ENCODE measurements at places on chromosomes 4 and X.

DNA sequence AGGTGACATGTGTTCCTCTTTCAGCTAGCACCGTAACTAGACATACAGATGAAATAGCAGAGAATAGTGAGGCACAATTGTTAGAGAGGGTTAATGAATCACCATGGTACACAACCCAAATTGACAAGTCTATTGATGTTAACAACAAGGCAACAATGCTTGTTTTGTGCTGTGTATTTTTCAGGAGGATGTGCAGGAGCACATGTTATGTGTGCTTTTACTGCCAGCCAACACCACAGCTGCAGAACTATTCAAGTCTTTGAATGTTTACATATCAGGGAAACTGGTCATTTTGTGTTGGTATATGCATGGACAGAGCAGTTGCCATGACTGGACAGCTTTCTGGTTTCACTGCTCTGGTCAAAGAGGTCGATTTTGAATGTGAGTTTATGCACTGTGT is 32.8 kb downstream of the STBD1 start:
- no peak for DNase-seq

- DNase-seq = no peak
Observed at GRCh38 chr4:41256131-41256739, 493 bp upstream of the UCHL1 start.

DNA sequence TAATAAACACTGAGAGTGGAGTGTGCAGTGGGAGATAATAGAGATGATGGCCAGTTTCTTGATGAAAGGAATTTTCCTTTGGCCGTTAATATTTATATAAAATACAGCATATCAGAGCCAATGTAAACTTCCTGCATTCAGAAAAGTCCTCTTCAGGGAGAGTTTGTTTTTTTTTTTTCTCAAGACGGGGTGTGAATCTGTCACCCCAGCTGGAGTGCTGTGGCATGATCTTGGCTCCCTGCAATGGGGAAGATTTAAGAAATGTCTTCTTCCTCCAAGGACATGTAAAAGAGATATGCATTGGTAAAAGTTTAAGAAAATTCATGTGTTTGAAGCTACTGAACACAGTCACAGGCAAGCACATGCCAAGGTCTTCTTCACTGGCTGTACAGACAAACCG is 25.4 kb upstream of the TBC1D9 start:
- no peak for DNase-seq

GRCh38 chr4:4726051-4726450 is 133.4 kb upstream of the MSX1 start:
- DNase-seq = no peak

DNA sequence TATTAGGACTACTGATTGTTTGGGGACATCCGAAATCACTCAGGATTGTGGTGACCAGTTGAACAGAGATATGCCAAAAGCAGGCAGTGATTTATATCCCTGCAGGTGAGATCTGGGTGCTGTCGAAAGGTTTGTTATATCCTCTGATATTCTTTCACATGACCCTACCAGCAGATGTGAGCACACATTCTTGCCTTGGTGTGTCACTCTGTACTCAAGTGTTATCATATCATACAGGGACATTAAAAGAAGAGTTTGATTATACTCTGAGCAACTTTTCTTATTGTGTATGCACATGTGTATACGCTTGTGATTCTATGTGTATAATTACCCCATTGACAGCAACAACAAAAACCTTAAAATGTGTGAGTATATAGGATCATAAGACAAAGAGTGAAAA is 381.2 kb upstream of the IGFBP7 start:
- DNase-seq = no peak

DNA sequence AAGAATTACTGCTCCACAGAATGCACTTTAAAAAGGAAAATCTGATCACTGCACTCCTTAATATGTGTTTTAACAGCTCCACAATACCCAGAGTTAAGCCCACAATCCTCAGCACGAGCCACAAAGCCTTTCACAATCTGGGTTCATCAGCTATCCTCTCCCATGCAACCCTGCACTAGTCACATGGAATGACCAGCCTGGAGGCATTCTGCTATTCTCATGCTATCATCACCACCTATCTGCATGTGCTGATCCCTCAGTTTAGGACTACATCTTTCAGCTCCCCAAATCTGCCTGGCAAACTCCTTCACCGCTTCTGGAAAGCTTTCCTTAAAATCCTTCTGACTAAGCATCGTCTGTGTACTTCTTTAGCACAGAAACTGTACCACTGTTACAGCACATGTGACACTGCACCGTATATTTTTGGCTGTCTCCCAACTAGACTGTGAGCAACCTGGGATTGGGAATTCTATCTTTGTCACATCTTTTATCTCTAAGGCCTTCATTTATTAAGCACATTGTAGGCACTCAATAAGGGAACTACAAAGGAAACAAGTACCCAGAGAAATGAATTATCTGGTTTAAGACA is 18.3 kb upstream of the EIF1AX start:
- DNase-seq = no peak

DNA sequence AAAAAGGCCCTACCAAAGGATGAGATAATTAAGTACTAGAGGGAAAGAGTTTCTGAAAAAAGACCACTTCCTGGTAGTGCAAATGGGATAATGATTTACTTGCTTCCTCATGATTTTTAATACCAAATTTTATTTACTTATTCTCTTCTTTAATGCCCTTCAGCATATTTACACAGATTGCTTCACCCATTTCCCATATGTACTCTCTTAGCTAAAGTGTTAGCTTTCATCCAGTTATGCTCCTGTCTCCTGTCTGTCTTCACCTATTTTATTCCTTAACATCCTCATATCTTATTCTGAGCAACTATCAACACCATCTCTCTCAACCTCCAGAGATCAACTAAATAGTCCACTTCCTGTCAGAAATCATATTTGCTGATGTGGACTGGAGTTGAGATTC is 183.2 kb upstream of the HS3ST1 start:
- no peak for DNase-seq

GRCh38 chr4:85482010-85482738 is 7.2 kb downstream of the ARHGAP24 start:
- DNase-seq = no peak

- no peak for DNase-seq
Observed at GRCh38 chr4:186651181-186651603, 72.5 kb downstream of the FAT1 start.

- peak; percentile 26 for DNase-seq
Observed at GRCh38 chr4:152220201-152220666, 315.7 kb downstream of the FBXW7 start.

DNA sequence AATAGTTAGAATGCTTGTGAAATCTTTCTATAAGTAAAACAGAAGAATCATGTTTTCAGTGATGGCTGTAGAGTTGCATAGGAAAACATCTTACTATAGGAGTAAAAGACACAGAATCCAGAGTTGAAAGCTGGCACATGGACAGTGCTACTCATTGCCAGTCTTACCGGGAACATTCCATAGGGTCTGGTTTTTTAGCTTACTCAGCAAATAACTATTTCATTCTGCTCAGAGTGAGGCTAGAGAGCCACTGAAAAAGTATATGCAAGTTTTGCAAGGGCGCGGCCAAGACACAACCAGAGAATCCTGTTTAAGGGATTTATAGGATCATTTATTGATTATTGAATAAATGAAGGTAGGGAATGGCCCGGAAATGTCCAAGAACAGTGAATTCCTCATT is 60.3 kb downstream of the MTHFD2L start:
- no peak for DNase-seq

DNA sequence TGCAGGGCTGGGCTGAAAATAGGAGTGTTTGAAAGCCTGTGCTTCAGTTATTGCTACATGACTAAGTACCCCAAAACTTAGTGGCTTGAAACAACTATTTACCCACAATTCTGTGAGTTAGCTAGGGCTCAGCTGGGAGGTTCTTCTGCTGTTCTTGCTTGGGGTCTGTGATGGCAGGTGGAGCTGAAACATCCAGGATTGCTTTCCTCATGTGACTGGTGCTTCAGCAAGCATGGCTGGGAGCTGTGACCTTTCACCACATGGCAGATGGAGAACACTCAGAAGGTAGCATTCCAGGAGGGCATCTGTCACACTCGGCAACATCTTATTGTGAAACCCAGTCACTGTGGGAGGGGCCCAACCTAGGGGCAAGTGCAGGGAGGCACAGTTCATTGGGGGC is 57.0 kb upstream of the TBC1D14 start:
- DNase-seq = no peak

DNA sequence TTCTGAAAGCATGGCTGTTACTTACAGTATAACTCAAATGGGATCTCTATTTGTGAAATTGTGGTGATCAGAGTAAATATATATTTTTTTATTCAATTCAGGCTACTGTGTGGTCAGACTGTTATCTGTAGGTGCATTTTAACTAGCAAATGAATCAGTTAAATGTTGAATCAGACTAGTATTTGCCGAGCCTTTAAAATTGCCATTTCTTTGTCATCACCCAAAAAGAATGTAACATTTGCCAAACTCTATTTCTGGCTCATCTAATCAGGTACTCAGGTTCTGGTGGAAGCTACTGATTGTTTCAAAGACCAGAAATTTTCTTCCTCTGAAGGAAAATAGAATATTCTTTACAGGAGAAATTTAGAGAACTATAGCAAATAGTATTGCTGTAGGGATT is 1.8 kb upstream of the NAA15 start:
- DNase-seq = no peak

DNA sequence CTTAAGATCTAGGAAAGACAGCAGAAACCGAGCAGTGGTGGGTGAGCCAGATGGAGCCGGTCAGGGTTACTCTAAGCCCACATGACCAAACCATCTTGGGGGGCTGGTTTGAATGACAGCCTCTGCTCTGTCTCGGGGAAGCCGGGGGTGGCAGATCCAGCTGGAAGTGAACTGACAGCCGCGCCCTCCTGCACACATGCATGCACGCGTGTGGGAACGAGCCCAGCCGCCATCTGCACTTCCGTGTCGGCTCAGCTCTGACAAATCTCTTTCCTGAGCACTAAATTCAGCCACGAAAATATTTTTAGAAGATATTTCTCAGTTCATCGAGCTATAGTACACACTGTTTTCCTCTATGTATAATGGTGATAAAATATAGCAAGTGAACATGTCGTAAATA is 115.5 kb downstream of the DCTD start:
- DNase-seq = no peak

DNA sequence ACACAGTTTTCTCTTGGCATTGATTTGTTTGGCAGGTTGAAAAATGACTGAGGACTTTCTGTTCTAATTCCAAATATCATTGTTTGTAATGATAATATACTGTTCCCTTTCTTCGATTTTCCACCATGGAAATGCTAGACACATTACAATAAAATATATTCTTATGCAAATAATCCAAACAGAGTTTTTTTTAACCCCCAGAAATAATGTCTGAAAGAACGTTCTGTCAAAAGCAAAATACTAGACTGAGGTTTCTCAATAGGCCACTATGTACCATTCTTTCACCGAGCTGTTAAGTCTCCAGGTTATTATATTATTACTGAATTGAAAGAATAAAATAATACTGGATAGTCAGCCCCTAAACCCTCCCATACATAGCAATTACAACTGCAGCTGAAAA is 312.5 kb downstream of the ZIC3 start:
- no peak for DNase-seq

GRCh38 chr4:78737035-78737434 is 39.1 kb upstream of the BMP2K start:
- DNase-seq = no peak

GRCh38 chr4:182582245-182582644 is 334.9 kb downstream of the DCTD start:
- no peak for DNase-seq

DNA sequence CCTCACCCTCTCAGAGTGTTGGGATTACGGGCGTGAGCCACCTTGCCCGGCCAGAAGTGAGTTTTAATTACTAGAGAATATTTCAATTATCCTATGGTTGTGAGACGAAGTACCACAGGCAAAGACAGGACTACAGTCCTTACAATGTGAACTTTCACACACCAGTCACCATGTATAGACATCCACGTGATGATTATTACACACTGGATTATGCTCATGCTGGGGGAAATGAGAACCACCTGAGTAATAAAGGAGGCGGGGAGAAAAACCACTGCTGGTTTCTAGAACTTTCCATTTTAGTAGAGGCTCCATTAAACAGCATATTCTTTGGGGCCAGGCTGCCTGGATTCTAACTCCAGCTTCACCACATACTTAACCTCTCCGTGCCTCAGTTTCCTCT is 42.5 kb upstream of the TLR2 start:
- DNase-seq = no peak

DNA sequence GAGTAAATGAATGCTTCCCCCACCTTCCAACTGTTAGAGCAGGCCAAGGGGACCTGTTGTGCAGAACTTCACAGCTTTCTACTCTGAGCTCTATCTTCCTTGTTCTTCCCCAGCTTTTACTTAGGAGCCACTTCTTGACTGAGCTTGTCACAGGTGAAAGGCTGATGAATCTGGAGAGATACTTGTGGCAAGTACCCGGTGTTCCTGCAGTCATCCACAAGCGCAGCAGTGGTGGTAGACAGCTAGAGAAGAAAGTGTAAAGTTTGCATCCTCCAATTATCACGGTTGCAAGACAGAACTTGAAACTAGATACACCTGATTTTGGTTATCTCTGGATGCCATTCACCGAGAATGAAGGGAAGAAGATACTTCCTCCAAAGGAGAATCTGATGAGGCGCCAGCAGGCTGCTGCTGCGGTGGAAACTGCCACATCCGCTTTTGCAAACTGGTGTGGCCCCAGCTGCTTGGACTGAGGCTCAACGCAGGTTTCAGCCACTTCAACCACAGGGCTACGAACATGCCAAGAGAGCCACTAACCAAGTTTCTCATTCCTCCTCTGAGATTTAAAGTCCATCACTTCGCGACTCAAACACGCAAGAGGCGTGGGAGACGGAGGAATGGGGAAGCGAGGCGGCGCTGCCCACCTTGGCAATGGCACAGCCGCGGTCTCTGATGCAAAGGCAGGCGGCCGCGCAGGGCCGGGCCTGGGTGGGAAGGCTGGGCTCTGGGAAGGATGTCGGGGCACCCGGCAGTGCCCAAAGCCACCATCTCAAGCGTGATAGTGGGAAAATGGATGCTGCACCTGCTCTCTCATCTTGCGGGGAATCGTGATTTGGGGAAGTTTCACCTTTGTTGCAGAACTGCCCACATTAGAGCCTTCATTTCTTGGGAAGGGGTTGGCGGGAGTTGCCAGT is 1.3 kb upstream of the FHIP1A start:
- no peak for DNase-seq

DNA sequence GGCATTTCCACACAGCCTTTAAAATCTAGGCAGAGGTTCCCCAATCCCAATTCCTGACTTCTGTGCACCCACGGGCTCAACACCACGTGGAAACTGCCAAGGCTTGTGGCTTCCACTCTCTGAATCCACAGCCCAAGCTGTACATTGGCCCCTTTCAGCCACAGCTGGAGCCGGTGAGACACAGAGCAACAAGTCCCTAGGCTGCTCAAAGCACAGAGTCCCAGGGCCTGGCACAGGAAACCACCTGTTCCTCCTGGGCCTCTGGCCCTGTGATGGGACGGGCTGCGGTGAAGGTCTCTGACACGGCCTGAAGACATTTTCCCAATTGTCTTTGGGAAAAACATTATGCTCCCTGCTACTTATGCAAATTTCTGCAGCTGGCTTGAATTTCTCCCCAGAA is 500.0 kb downstream of the FSTL5 start:
- no peak for DNase-seq

- no peak for DNase-seq
Observed at GRCh38 chrX:120365968-120366367, 4.1 kb downstream of the ATP1B4 start.

- no peak for DNase-seq
Observed at GRCh38 chrX:30572678-30573077, 4.9 kb downstream of the TASL start.

Measured in stimulated activated CD4-positive, alpha-beta T cell treated with anti-CD3 and anti-CD28 coated beads, TNF-alpha, amount 100 ng/mL, for 48 hours (primary cell).